ENCODE measurements at places on chromosomes 2 and 18. TPM values are rescaled to one million over a fixed set of nuclear protein-coding genes. Genes with fewer than 3 reads are reported as not detected.

Gene NT5C1B
- total RNA-seq, result not detected

Gene FBLN7
- total RNA-seq, result not detected

DNA sequence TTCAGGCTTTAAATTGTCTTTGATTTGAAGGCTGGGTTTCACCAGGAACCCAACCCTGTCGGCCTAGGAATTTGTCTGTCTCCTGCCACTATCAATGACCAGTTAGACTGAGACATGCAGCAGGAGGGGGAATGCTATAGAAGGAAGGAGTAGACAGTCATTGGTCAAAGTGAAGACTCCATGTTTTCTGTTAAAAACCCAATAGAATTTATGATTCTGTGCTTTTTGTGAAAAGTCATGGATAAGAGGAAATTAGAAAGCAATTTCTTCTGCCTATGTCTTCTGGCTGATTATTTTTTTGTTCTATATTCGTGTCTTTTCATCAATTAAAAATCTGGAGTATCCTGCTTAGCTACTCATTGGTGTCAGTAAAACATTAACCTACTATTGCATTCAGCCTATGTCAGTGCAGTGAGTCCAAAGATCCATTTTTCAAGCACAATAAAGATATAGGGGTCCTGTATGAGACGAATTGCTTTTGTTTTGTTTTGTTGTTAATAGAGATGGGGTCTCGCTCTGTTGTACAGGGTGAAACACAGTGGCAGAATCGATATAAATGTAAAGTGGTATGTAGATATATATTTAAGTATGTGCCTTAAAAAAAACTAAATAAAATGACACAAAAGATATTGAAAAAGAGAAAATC is 7.9 kb upstream of the KYNU start:
- no peak for DNase-seq

DNA sequence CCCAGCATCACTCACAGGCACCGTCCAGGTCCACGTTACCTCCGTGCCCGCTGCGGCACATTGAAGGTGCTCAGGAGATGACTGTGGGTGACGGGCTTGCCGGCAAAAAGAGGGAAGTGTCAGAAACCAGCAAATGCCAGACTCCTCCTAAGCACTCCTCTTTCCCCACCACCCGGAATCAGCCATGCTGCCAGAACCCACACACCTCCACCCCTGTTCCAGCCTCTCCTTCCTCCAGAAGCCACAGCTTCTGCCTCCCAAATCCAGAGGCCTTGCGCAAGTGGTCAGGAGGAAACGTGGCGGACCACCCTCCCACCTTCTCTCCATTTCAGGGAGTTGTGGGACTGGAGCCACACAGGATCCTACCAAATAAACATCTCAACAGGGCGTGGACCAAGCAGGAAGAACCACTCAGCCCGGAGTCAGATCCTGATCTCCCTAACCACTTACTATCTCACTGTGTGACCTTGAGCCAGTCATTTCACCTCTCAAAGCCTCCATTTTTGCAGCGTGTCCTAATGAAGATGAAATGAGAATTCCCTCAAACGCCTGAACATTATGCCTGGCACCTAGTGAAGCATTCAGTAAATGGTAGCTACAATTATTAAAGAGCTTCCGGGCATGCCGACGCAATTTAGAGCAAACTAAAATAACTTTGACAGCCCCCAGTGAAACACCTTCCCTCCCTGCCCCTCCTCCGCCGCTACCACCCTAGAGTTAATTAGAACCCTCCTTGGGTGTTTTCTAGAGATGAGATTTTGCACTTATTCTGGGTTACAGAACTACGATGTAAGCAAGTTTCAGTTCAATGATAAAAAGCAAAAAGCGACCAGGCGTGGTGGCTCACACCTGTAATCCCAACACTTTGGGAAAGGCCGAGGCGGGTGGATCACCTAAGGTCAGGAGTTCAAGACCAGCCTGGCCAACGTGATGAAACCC is 32.9 kb downstream of the SMAD7 start:
- no peak for DNase-seq

- DNase-seq, result no peak
Observed at GRCh38 chr2:41963661-41964525, 83.9 kb upstream of the PKDCC start.

DNA sequence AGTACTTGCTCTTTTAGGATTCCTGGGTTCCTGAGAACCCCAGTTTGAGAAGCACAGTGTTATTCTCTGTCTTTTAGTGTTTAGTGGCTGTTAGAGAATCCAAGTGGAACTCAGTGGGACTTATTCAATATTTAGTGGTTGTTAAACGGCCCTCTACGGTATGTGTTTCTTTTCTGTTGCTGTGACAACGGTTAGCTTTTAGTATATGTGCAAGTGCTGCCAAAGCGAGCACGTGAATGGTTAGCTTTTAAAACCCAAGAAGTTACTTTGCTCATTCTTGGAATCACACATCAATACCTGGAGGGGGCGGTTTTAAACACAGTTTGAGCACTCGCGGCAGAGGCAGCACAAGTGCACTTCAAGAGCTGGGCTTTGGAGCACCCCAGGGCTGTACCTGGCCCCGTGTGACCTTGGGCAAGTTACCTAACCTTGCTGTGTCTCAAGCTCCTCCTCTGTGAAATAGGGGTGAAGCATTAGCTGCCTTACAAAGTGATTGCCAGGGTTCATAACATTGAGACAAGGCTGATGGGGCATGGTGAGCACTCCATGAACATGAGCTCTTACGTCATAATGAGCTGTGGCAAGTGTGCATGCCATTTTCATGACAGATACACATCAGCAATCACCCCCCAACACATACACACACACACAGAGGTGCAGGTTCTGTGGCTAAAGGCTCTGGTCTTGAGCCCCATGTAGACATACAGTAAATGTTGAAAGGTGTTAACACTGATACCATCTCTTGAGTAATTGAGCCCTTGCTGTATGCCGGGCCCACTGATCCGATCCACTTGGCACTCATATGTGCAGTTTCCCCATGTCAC is 234.1 kb downstream of the ALPK2 start:
- DNase-seq, result no peak

DNA sequence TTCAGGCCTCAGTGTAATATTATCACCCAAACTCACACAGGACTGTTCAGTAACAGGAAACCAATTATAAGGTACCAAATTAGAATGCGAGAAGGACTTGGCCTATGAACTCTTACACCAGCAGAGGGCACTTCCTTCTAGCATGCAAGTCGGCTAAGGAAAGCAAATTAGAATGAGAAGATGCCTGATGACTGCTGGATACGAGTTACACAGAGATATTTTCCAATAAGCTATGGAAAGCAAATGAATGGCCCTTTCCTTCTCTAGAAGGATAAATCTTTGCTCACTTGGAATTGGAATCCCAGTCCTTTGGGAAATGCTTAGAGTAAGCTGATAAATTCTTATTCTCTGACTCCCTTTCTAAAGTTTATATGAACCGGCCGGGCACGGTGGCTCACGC is 109.8 kb downstream of the AP1S3 start:
- DNase-seq, result no peak

DNA sequence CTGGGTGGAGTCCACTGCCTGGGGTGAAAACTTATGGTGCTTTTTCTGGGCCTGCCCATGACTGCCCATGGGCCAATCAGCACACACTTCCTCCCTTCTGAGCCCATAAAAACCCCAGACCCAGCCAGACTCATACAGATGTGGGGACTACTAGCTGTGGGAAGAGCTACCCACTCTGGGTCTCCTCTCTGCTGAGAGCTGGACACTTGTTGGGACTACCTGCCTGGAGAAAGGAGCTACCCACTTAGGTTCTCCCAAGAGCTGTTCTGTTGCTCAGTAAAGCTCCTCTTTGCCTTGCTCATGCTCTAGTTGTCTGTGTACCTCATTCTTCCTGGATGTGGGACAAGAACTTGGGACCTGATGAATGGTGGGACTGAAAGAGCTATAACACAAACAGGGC is 119.6 kb upstream of the SLC38A11 start:
- no peak for DNase-seq
